ENCODE measurements at places on chromosomes 3 and 15. TPM values are rescaled to one million over a fixed set of nuclear protein-coding genes. Genes with fewer than 3 reads are reported as not detected.

DNA sequence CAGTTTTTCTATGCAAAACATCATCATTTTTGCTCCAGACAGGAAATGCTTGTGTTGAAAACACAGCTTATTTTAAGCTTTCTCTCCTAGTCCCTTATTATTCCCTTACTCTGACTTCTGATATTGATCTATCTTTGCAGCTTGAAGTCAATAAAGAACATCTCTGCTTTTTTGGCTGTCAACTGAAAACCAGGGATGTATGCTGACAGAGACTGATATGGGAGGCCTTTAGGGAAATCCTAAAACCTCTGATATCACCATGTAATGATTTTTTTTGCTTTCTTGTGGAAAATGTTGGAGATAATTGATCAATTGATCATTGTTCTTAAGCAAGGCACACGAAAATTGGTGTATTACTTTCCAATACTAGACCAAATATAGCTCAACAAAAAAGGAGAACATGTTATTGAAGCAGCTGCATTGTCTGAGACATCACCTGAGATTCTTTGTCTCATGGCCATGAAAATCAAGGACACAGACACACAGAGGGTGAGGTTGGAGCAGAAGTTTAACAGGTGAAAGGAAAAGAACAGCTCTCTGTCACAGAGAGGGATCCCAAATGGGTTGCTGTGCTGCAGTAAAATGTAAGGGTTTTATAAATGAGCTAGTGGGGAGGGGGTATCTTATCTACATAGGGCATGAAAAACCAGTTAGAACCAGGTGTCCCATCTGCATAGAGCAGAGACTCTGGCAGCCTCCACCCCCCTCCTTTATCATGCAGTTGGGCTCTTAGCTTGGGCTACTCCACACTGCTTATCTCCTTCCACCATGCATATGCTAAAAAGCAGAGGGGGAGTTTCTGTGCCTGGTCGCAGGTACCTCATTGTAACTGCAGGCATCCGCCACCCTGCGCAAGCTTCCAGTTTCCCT is 17.0 kb upstream of the SENP7 start:
- DNase-seq = no peak

- DNase-seq = no peak
Observed at GRCh38 chr3:15778332-15778858, 19.4 kb downstream of the ANKRD28 start.

- no peak for DNase-seq
Observed at GRCh38 chr15:91866971-91867372, 13.5 kb downstream of the SLCO3A1 start.

Gene PCCB
- 19.3 TPM for total RNA-seq

Gene OCA2
- total RNA-seq = 8.0 TPM

DNA sequence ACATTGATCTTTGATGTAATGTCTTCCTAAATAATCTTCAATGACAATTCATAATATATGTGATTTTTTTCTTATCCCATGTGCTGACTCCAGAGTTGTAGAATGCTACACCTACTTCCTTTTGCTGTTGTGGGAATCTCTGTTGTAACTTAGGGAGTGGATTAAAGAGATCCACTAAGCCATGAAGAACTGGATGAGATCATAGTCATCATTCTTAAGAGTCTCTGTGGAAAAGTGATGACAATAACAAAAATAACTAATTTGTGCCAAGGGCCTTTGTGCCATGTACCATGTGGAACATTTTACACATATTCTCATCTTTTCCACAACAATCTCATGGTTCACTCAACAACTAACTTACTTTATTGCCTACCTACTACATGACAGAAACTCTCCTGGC is 162.9 kb upstream of the PDZRN3 start:
- no peak for DNase-seq

Gene CYP8B1
- total RNA-seq = not detected

- DNase-seq = no peak
Observed at GRCh38 chr3:121660356-121661171, at the start of gene HCLS1. Gene HCLS1 (minus strand): TSS chr3:121660903. CDS start chr3:121658347, 2,556 bp downstream.

DNA sequence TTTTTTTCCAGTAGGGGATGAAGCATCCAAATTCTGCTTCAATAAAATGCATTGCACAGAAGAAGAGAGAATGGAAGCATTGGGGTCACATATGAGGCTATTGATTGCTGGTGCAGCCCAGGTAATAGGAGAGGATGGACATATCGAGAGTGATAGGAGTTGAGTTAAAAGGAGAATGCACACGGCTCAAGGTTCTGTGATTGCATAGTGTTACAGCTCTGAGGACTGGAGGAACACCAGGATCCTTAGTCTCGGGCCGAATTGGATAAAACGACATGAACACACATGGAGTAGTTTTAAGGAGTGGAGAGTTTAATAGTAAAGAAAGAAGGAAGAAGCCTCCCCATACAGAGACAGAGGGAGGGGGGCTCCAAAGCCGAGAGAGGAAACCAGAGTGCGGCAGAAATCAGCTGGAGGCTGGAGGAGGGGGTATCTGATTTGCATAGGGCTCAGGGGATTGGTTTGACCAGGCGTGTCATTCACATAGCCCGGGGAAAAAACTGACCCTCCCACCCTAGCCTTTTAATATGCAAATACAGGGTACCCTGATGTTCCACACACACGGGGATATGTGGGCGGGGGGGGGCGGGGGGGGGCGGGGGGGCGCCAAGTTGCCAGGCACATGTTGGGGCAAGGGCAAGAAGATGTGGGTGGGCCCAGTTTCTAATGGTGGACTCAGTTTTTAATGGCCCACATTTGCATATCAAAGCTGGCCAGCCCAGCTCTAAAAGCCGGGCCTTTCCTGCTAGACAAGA is 156.9 kb downstream of the AGBL1 start:
- no peak for DNase-seq

DNA sequence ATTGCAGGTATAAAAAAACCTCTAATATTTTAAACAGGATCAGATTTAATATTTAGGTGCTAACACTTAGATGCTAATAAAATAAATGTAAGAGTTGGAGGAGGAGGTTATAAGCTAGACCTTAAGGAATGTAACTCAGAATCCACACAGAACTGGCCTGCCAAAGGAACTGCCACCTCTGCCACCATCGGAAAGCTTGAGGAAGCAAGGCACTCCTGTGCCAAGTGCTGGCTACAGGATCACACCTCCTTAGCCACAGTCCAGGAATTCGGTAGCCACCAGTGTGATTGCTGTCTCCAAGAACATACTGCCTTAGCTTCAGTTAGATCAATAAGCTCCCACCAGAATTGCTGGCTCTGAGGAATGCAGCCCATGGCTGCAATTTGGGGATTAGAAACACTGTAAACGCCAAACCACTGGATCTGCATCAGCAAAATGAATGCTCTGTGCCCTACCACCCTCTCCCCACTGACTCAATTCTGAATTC is 58.0 kb downstream of the FRMD5 start:
- DNase-seq = no peak

Gene RPP14
- total RNA-seq = 10.1 TPM

GRCh38 chr15:75036212-75036616 is 12.8 kb downstream of the PPCDC start:
- no peak for DNase-seq

DNA sequence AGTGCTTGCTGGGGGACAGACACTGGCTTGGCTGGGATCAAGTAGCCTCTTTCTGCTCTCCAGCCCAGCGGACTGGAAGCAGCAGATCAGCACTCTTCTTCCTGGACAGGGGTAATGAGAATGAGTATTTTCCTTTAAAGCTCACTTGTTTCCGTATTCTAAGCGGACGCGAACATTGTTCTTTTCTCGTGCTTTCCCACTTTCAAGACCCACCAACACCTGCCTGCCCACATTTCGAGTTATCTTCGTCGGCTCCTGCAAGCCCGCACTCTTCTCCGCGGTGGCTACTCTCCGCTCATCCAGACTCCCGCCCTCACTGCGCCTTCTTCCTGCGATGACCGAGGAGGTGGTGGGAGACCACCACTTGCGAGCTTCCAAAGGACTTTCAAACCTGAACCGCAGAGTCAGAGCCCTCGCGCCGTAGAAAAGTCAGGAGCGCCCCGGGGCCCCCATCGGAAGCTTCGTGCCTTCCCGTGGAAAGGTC is 1.6 kb upstream of the PPM1L start:
- no peak for DNase-seq

DNA sequence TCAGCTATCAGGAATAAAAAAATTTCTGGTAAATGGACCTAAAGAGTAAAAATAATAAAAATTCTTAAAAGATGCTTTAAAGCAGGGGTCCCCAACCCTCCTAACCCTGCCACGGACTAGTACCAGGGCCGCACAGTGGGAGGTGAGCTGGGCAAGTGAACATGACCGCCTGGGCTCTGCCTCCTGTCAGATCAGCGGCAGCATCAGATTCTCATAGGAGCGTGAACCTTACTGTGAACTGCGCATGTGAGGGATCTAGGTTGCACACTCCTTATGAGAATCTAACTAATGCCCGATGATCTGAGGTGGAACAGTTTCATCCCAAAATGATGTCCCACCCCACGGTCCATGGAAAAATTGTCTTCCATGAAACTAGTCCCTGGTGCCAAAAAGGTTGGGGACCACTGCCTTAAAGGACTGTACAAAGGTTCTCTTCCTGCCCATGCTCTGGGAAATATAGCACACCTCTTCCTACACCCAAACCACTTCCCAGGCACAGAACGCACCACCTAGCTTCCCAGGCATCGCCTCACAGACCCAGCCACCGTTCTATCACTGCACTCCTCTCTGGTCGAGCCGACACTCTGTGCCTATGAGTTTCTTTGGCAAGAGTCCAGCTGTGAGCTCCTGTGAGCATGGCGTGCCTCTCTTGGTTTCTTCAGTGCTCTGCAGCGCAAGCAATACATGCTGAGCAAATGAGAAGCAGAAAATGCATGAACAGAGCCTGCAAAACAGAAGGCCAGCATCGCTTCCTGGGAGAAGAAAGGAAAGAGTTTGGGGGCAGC is 104.9 kb downstream of the OCA2 start:
- DNase-seq = no peak

DNA sequence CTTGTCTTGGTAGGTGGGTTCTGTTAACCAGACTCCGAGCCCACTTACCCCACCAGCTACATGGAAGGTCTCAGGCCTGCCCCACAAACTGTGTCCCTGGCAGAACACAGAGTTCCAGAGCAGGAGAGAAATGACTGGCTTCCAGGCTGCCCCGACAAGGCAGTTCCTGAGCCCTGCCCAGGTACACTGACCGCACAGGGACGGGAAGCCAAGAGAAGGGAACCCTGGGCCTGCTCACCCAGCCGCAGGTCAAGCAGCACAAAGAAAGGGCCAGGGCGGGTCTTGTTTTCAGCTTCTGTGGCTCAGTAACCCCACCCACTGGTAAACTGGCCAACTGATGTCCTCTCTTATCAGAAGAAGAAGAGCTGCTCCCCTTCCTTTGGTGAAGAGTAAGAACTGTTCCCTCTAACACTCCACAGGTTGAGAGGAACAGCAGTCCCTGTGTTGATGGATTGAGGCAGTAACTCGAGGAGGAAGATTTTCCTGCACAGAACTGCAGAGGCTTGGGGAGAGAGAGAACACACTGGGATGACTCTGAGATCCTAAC is 68.4 kb downstream of the CRTC3 start:
- no peak for DNase-seq

DNA sequence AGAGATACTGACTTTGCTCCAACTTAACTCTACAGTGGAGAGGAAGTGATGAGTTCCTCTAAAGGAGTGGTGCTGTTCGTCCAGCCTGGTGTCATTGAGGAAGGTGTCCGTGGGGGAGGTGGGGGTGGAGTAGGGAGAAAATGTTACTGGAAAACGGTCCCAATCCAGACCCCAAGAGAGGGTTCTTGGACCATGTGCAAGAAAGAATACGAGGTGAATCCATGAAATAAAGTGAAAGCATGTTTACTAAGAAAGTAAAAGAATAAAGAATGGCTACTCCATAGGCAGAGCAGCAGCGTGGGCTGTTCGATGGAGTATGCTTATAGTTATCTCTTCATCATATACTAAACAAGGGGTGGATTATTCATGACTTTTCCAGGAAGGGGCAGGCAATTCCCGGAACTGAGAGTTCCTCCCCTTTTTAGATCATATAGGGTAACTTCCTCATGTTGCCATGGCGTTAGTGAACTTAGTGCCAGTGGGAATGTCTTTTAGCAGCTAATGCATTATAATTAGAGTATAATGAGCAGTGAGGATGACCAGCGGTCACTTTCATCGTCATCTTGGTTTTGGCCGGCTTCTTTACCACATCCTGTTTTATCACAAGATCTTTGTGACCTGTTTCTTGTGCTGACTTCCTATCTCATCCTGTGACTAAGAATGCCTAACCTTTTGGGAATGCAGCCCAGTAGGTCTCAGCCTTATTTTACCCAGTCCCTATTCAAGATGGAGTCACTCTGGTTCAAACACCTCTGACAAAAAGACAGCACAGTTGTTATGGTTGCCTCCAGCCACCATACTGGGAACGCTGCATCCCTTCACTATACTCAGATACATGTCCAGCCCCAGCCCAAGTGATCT is 38.6 kb downstream of the CLEC3B start:
- no peak for DNase-seq

DNA sequence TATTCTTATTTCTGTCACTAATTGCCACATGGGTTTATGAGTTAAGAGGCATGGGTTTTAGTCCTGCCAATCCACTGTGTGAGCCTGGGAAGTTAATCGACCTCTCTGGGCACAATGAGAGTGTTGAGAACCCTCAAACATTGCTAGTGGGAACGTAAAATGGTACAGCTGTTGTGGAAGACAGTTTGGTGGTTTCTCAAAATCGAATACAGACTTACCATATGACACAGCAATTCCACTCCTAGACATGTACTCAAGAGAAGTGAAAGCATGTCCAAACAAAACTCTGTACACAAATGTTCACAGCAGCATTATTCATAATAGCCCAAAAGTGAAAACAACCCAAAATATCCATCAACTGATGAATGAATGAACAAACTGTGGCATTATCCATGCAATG is 5.7 kb upstream of the GNB5 start:
- DNase-seq = no peak

DNA sequence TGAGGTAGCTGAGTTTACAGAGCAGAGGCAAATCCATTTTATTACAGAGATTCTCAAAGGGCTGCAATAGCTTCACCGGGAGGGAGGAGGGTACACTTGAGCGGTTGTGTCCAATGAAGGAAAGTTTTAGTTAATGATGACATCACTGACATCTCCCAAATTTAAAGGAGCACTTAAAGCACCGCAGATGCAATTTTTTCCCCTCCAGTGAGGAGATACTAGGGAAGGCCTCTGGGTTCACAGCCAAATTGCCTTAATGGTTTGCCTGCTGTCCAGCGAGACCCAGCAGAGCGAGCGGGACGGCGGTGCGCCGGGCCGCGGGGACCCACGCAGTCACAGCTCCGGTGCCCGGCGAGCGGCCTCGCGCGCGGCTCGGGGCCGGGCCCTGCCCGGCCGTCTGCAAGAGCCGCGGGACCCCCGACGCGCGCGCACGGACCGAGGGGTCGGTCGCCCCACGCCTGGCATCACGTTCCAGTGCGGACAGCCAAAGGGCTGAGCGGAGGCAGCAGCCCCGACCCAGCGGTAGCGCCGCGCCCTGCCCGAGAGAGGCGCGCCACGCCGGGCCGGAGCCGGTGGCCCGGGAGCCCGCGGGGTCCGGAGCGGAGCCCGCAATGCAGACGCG is 160.5 kb upstream of the CHRNA7 start:
- no peak for DNase-seq

Gene GOLGB1
- 78.5 TPM for total RNA-seq

GRCh38 chr3:197600796-197601565 is 45.2 kb upstream of the BDH1 start:
- no peak for DNase-seq
